ENCODE measurements at places on chromosomes 4 and X. TPM values are rescaled to one million over a fixed set of nuclear protein-coding genes. Genes with fewer than 3 reads are reported as not detected.
A peak's percentile ranks its signal among the peaks of the same experiment; 100 is the strongest.

- H3K27ac ChIP-seq = no peak overlapping the region
- no peaks in the 10 kb centered on the region for H3K36me3 ChIP-seq
Observed at GRCh38 chr4:23999714-24000469, 110.0 kb upstream of the PPARGC1A start.

GRCh38 chr4:105765690-105766407 is 57.3 kb downstream of the GSTCD start:
- H3K27me3 ChIP-seq = no peaks in the 10 kb centered on the region
- H3K36me3 ChIP-seq = no peaks in the 10 kb centered on the region
- no peak overlapping the region for H3K4me3 ChIP-seq
- DNase-seq = peak; percentile 36
- peaks cover 8% of the 10 kb centered on the region for H3K4me1 ChIP-seq
- peak overlapping the region; percentile 31 for H3K27ac ChIP-seq

- no peaks in the 10 kb centered on the region for H3K27me3 ChIP-seq
- H3K27ac ChIP-seq = no peak overlapping the region
- peak overlapping the region; percentile 8 for H3K4me3 ChIP-seq
- peaks cover 4% of the 10 kb centered on the region for H3K4me1 ChIP-seq
- DNase-seq = no peak
Observed at GRCh38 chrX:110315551-110315950, 2.3 kb downstream of the AMMECR1 start.

The FGB gene
- not detected for polyA plus RNA-seq
